H9 (cell line): ENCODE measurements at places on chromosomes 2 and 18.

- no peak overlapping the region for H3K27ac ChIP-seq
- no peaks in the 10 kb centered on the region for H3K27me3 ChIP-seq
- no peaks in the 10 kb centered on the region for H3K4me1 ChIP-seq
- no peaks in the 10 kb centered on the region for H3K36me3 ChIP-seq
- no peak for DNase-seq
These were observed 134.9 kb upstream of the KYNU start for GRCh38 chr2:142742371-142743214.

- H3K36me3 ChIP-seq, result no peaks in the 10 kb centered on the region
- peak; percentile 12 for DNase-seq
- H3K27ac ChIP-seq, result no peak overlapping the region
These were observed 56.4 kb upstream of the OTOS start for GRCh38 chr2:240196716-240197461.

DNA sequence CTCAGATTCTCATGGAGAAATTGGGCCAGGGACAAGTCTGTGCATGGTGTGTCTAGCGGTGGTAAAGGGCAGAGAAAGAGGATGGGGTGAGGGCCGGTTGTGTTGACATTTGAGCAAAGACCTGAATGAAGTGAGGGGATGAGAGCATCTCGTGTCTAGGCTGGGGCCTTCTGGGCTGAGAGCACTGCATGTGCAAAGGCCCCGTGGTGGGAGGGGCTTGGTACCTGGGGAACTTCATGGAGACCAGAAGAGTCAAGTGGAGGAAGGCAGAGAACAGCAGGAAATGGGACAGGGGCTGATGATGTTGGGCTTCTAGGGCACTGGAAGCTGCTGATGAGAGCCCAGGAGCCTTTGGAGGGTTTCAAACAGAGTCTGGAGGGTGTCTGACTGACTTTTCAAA, 76.8 kb downstream of the SH3BP4 start:
- H3K27ac ChIP-seq, result no peak overlapping the region
- no peak for DNase-seq

DNA sequence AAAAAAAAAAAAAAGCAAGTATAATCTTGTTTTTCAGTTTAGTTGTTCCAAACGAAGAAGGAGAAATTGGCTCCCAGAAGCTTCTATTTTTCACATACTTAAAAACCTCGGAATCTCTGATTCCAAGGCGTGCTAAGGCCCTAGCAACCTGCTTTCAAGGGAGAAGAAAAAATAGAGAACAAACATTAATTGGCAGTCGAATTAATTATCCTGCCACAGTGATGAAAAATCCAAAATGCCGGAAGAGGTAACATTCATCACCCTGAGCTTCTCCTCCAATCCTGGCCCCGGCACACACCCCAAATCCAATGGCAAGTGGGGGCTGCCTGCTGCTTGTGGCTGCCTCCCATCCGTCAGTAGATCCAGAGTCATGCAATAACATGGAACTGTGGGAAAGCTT, 250.2 kb upstream of the CHAC2 start:
- DNase-seq, result no peak
- H3K4me1 ChIP-seq, result no peaks in the 10 kb centered on the region
- no peak overlapping the region for H3K4me3 ChIP-seq
- no peaks in the 10 kb centered on the region for H3K27me3 ChIP-seq
- H3K36me3 ChIP-seq, result no peaks in the 10 kb centered on the region

- peaks cover 2% of the 10 kb centered on the region; the same call in 1 of the 2 replicates for H3K4me1 ChIP-seq
- H3K27me3 ChIP-seq, result no peaks in the 10 kb centered on the region
- no peak overlapping the region for H3K27ac ChIP-seq
- H3K4me3 ChIP-seq, result no peak overlapping the region
These were observed 44.6 kb downstream of the CD8B2 start for GRCh38 chr2:106531676-106532214.

DNA sequence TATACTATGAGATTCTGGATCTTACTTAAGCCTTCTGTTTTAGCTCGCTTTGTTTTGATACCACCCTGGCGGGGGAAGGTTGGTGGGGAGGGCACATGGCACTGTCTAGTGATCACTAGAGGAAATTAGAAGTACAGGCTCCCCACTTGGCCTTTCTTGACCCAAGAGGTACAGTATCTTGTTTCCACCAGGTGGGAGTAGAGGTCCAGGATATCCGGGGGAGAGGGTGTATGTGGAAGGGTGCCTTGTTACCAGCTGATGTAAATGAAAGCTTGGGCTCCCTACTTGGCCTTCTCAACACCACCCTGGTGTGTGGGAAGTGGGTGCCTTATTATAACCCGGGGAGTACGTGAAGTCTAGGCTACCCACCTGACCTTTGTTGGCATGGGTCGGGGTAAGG, 7.5 kb downstream of the GALNT1 start:
- DNase-seq, result peak; percentile 65
- H3K4me1 ChIP-seq, result no peaks in the 10 kb centered on the region
- peaks cover 43% of the 10 kb centered on the region for H3K36me3 ChIP-seq
- no peaks in the 10 kb centered on the region for H3K27me3 ChIP-seq

GRCh38 chr18:68507781-68508180, 207.1 kb downstream of the TMX3 start:
- H3K36me3 ChIP-seq, result peaks cover 13% of the 10 kb centered on the region
- no peaks in the 10 kb centered on the region; the same call in 1 of the 2 replicates for H3K4me1 ChIP-seq
- H3K27ac ChIP-seq, result no peak overlapping the region
- no peak overlapping the region for H3K4me3 ChIP-seq
- no peaks in the 10 kb centered on the region for H3K27me3 ChIP-seq
- no peak for DNase-seq

GRCh38 chr2:48248251-48248933, 281.6 kb upstream of the STON1 start:
- no peak overlapping the region for H3K4me3 ChIP-seq
- no peaks in the 10 kb centered on the region for H3K36me3 ChIP-seq
- peak; percentile 36 for DNase-seq
- H3K27ac ChIP-seq, result no peak overlapping the region
- H3K4me1 ChIP-seq, result no peaks in the 10 kb centered on the region

DNA sequence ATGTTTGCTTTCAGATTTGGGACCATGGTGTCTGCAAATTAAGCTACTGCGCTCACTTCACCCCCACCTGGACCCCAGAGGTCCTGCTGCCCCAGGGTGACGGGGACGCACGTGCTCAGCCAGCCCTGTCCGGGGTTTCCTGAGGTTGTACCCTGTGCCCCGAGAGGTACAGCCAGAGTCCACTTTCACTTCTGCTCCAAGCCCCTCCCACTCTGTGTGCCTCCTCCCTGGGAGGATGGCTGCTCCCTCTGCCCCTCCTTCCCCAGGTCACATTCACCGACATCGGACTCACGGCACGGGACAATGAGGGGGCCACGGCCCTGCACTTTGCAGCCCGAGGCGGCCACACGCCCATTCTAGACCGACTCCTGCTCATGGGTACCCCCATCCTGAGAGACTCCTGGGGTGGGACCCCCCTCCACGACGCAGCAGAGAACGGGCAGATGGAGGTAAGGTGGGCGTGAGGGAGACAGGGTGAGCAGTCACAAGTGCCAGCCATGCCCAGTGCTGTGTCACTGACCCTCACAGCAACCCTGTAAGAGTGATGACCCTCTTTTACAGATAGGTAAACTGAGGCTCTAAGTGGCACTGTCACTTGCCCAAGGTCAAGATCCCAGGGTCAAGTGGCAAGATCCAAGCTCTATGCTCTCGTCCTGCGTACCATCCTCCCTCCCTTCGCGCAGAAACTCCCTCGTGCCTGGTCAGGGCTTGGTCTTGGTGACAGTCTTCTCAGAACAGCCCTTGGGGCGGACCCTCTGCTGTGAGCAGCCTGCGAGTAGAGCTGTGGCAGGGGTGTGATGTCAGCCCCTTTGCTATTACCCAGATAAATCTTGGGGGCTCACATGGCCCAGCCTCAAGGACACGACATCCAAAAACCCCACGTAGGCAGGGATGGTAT, 7.6 kb downstream of the ESPNL start:
- no peaks in the 10 kb centered on the region for H3K27me3 ChIP-seq
- peaks cover 3% of the 10 kb centered on the region for H3K36me3 ChIP-seq
- peak; percentile 44 for DNase-seq
- H3K4me1 ChIP-seq, result no peaks in the 10 kb centered on the region; the same call in 1 of the 2 replicates
